Osteoblast (primary cell): ENCODE measurements at places on chromosomes 4 and X.
A peak's percentile ranks its signal among the peaks of the same experiment; 100 is the strongest.

DNA sequence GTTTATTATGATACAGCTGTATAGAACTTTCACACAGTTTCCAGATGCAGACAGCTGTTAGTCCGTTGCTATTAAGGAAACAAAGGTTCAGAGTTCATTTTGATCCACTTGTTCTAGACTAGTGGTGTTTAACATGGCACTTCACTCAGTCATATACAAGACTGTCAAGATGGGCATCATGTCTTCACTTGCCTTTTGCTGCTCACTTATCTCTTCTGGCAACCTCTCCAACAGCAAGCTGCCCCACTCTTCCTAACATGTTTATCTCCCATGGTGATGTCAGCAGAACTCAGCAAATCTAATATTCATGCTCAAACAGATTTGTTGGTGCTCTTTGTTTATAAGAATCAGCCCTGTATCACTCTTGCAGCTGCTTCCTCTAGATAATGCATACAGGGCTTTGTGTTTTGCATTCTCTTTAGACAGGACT is 236.2 kb upstream of the HAND2 start:
- no peaks in the 10 kb centered on the region for H3K4me1 ChIP-seq
- no peaks in the 10 kb centered on the region for H3K36me3 ChIP-seq
- DNase-seq, result no peak
- H3K27ac ChIP-seq, result no peak overlapping the region

- DNase-seq, result peak; percentile 58
- no peaks in the 10 kb centered on the region for H3K27me3 ChIP-seq
- no peak overlapping the region for H3K4me3 ChIP-seq
- no peak overlapping the region for H3K27ac ChIP-seq
Measured at GRCh38 chr4:184598753-184599491, 50.3 kb downstream of the CASP3 start.

DNA sequence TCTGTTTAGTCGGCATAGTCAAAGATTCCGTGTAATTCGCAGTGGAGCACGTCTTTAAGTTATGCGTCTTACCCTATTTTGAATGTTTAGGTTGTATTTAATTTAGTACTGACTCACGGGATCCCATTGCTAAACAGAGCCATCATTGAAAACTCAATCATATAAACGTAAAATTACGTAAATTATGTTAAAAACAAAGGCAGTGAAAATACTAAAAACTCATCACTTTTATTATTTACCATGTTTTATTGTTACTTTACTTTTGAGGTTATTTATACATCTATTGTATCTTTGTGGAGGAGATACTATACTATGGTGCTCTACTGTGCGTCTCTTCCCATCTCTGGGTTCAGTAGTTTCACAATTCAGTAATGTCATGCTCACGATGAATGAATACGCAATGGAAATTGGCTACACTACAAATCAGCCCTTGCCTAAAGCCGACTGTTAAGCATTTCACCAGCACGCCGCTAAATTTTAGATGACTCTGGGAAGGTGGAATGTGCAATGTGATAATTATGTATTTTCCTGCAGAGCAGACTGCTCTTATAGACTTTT is 944 bp downstream of the FUNDC2 start:
- peak overlapping the region; percentile 94 for H3K27ac ChIP-seq
- no peaks in the 10 kb centered on the region for H3K36me3 ChIP-seq
- H3K4me3 ChIP-seq, result peak overlapping the region; percentile 76
- DNase-seq, result no peak
- H3K4me1 ChIP-seq, result peaks cover 8% of the 10 kb centered on the region
- no peaks in the 10 kb centered on the region for H3K27me3 ChIP-seq

DNA sequence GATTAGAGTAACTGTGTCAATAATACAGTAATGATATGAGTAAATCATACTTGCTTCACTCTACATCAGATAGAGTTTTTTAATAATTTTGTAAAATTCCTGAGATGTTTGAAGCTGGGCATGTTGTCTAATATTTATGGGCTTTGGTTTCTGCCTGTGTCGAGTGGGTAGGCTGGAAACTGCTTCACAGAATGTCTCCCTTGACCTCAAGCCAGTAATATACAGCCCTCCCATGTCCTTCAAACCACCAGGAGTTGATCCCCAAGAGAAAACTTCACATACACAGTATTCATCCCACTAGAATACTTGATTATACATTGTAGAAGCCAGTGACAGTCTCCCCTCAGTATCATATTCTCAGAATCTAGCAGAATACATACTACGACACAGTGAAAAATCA is 284.8 kb upstream of the TENM3 start:
- no peaks in the 10 kb centered on the region for H3K36me3 ChIP-seq
- peak overlapping the region; percentile 74 for H3K27ac ChIP-seq
- H3K4me1 ChIP-seq, result peaks cover 39% of the 10 kb centered on the region
- H3K27me3 ChIP-seq, result no peaks in the 10 kb centered on the region

DNA sequence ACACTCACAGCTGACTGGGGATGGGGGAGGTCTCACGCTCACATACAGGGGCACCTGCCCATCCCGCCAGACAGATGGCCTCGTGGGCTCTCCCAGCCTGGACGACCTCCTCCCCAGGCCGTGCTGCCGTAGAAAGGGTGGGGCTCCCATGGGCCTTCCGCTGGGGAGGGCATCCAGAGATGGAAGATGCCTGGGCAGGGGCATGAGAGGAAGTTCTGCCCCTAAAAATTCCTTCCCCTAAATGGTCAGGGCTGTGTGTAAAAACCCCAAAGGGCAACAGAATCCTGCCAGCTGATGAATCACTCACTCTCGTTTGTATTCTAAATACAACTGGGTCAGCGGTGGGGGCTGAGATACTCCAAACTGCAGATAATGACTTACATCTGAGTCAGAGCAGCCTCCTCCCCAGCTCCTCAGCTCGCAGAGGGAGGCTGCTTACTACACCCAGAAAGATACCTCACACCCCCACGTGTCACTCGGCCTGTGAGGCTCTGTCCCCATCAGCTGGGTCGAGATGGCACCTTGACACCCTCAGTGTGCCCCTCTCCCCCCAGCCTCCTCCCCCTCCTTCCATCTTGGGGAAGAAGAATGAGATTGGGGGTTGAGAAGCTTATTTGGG is 10.1 kb downstream of the WDR1 start:
- peak overlapping the region; percentile 55 for H3K4me3 ChIP-seq
- H3K27ac ChIP-seq, result peak overlapping the region; percentile 82
- H3K27me3 ChIP-seq, result no peaks in the 10 kb centered on the region
- H3K36me3 ChIP-seq, result peaks cover 70% of the 10 kb centered on the region
- peaks cover 79% of the 10 kb centered on the region for H3K4me1 ChIP-seq

DNA sequence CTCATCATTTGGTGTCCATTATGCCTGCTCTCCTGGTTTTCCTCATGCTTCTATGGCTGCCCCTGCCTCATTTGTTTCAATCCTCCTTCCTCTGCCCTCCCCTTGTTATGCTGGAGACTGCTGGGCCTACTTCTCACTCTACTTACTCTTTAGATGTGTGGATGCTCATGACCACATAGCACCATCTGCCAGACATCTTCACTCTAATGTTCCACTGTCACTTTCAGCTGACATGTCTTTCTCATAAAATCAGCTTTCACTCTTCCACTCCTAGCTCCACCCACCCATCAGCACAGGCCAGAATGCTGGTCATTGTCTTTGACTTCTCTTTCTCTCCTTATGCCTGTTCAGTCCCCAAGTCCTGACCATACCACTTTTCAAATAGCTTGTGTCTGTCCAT is 86.8 kb downstream of the REPS2 start:
- no peak overlapping the region for H3K27ac ChIP-seq
- no peak overlapping the region for H3K4me3 ChIP-seq
- H3K27me3 ChIP-seq, result peaks cover 3% of the 10 kb centered on the region
- H3K36me3 ChIP-seq, result no peaks in the 10 kb centered on the region

DNA sequence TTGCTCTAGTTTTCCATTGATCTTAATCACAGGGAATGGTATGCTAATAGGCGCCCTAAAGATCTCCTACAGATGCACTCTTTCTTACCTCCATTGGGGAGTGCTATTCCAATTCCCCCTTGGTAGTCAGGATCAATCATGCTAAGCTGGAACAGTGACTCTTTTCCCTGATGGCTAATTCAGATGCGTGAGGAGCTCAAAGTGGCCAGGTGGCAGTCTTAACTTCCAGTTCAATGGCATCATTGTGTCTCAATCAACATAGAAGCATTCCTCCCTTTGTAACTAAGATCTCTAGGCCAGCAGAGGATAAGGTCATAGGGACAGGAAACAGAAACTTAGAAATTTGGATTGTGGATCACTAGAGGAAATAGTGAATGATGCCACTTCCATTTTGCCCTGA is 216.8 kb downstream of the GRID2 start:
- DNase-seq, result no peak
- H3K36me3 ChIP-seq, result no peaks in the 10 kb centered on the region
- no peak overlapping the region for H3K27ac ChIP-seq
- no peaks in the 10 kb centered on the region for H3K4me1 ChIP-seq
- no peaks in the 10 kb centered on the region for H3K27me3 ChIP-seq

GRCh38 chr4:151012820-151013219 is 2.3 kb downstream of the LRBA start:
- no peak overlapping the region for H3K27ac ChIP-seq
- H3K4me3 ChIP-seq, result no peak overlapping the region
- DNase-seq, result no peak
- peaks cover 3% of the 10 kb centered on the region for H3K4me1 ChIP-seq
- H3K36me3 ChIP-seq, result no peaks in the 10 kb centered on the region

DNA sequence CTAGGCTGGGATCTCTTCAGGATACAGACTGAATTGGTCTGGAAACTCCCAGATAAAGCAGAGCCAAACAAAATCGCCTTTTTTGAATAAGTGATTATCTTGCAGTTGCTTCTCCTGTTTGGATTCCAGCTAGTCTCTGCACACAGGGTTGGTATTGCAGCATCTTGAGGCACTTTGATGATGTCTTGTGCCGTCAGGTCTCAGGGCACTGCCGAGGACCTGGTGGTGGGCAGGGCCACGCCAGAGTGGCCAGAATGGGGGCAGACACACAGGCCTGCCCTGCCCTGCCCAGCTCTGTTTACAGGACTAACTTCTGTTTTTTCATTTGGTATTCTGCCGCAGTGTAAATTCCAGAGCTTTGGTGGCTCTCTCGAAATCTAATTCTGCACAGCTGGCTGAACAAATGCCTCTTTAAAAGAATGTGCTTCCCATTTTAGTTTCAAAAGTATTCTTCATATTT is 276.1 kb downstream of the NR3C2 start:
- DNase-seq, result no peak
- H3K27ac ChIP-seq, result no peak overlapping the region
- H3K4me1 ChIP-seq, result no peaks in the 10 kb centered on the region
- H3K27me3 ChIP-seq, result no peaks in the 10 kb centered on the region
- H3K36me3 ChIP-seq, result no peaks in the 10 kb centered on the region
- no peak overlapping the region for H3K4me3 ChIP-seq

DNA sequence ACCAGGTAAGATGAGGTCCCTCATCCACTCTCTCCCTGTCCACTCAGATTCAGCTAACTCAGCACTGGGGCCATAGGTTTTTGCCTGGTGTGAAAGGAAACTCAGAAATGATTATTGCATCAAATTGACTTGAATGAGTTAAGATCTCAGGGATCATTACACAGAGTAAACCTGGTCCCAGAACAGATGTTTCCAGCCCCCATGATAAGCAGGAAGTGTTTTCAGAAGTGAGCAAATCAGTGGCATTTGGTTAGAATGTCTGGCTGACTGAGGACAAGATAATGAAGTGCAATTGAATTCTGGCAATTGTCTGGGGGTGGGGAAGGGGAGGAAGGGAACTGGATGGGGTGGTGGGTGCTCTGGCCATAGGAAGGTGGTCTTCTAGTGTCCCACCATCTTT is 108.0 kb downstream of the CHIC2 start:
- no peak overlapping the region for H3K27ac ChIP-seq
- peaks cover 2% of the 10 kb centered on the region for H3K4me1 ChIP-seq
- no peaks in the 10 kb centered on the region for H3K36me3 ChIP-seq
- DNase-seq, result no peak
- no peak overlapping the region for H3K4me3 ChIP-seq

DNA sequence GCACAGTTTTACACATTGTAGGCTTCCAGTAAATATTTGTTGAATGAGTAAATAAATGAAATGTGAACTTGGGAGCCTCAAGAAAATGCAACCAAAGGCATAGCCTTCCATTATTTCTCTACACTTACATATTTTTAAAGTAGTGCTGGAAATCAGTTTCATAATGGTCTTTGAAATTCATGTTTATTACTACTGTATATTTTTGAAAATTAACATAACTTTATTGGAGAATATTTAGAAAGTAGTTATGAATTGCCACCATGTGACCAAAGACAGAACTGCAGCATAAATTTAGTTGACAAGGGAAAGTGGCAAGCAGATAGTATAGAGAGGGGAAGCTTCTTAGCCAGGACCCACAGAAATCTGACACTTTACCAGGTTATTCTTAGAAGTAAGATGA is 6.4 kb downstream of the TCEAL8 start:
- no peak overlapping the region for H3K4me3 ChIP-seq
- H3K4me1 ChIP-seq, result no peaks in the 10 kb centered on the region
- DNase-seq, result no peak
- H3K36me3 ChIP-seq, result no peaks in the 10 kb centered on the region
- H3K27me3 ChIP-seq, result peaks cover 15% of the 10 kb centered on the region
- H3K27ac ChIP-seq, result no peak overlapping the region

GRCh38 chr4:102451266-102451665 is 49.9 kb upstream of the NFKB1 start:
- no peak for DNase-seq
- H3K27me3 ChIP-seq, result peaks cover 3% of the 10 kb centered on the region
- no peak overlapping the region for H3K27ac ChIP-seq

- no peaks in the 10 kb centered on the region for H3K27me3 ChIP-seq
- peak; percentile 15 for DNase-seq
- no peak overlapping the region for H3K27ac ChIP-seq
- no peaks in the 10 kb centered on the region for H3K4me1 ChIP-seq
- H3K4me3 ChIP-seq, result no peak overlapping the region
Measured at GRCh38 chr4:137576446-137576845, 44.2 kb upstream of the PCDH18 start.

DNA sequence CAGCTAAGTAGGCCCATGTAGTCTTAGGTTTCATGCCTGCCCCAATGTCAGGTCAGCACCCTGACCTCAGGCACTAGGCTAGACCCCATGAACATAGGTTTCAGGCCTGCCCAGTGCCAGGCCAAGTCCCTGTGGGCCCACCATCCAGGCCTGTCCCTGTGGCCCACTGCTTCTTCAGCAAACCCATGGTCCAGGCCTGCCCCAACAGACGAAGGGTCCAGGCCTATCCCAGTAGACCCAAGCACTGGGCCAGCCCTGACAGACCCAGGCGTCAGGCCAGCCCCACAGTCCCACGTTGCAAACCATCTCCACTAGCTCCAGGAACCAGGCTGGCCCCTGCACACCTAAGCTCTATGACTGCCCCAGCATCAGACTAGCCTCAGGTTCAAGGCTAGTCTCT is 92.4 kb downstream of the ENOX2 start:
- H3K4me1 ChIP-seq, result no peaks in the 10 kb centered on the region
- peak; percentile 30 for DNase-seq
- no peaks in the 10 kb centered on the region for H3K27me3 ChIP-seq
- H3K27ac ChIP-seq, result no peak overlapping the region
- no peak overlapping the region for H3K4me3 ChIP-seq
